ENCODE measurements at places on chromosomes 12 and 14.

DNA sequence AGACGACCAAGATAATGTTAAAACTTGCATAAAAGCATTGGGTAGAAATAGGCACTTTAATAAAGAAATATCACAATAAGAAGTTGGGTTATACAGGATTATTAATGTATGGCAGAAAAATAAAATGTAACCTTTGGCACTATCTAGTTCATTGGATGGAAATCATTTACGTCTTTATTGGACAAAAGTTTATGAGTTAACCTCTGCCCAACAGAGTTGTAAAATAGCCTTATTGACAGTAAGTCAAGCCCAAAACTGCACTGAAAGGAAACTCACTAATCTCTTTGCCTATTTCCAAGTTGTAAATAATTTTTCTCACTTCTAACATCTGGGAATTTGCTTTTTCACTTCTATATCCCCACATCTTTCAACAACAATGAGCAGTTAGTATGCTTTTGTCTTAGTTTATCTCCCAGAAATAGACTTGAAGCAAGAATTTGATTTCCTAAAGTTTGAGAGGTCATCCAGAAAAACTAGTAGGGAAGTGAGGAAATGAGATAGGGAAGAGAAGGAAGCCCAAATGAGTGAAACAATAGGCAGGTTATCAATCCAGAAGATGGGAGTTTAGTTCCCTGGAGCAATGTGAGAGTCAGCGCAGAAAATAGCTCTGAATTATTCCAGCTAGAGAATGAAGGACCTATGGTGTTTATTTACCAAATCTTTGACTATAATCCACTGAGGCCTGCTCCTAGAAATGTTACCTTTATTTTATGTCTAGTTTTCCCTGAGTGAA is 434.8 kb downstream of the CCER1 start:
- no peak for DNase-seq

DNA sequence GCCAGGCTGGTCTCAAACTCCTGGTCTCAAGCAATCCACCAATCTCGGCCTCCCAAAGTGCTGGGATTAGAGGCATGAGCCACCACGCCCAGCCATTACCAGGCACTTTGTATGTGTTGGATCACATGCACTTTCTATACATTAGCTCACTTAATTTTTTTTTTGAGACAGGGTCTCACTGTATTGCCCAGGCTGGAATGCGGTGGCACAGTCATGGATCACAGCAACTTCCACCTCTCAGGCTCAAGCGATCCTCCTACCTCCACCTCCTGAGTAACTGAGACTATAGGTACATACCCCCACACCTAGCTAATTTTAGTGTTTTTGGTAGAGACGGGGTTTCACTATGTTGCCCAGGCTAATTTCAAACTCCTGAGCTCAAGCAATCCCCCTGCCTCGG is 203.0 kb upstream of the MYL2 start:
- DNase-seq: no peak

DNA sequence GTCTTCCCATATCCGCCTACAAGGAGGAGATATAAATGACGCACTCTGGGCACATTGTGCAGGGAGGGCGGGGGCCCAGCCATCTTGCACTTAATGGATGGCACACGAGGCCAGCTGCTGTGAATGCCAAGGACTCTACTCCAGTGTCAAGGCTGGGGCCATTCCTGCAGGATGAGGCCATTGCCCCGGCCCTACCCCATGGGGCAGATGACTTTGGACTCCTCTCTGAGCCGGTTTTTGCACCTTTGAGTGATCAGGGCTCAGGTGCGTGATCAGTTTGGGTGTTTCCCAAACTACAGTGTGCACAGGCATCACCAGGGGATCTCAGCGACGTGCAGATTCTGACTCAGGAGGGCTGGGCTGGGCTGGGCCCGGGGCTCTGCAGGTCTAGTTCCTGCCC is 16.1 kb downstream of the MMAB start:
- no peak for DNase-seq

DNA sequence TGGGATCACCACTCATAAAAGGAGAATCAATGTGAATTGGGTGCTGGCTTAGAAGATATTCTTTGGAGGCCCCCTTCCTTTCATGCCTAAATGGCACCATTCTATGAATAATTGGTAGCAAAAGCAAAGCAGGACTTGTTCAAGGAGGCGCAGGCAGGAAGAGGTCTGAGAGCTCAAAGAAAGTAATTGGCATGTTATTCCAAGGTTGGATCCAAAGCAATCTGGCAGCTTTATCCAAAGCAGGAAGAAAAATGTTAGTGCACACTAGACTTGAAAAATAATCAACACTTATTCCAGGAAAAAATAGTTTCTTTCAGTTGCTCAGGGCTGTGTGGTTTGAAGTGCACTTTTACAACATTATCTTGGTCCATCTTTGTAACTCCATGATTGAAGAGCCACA is 326.4 kb downstream of the NUAK1 start:
- DNase-seq: no peak

GRCh38 chr14:68466491-68466977 is 326.3 kb downstream of the ZFP36L1 start:
- no peak for DNase-seq

DNA sequence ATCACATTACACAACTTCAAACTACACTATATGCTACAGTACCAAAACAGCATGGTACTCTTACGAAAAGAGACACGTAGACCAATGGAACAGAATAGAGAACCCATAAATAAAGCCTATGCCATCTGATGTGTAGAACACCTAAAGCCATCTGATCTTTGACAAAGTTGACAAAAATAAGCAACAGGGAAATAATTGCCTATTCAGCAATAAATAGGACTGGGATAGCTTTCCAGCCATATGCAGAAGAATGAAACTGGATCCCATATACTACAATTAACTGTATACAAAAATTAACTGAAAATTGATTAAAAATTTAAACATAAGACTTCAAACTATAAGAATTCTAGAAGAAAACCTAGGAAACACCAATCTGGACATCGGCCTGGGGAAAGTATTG is 120.7 kb downstream of the PTPRO start:
- DNase-seq: no peak

GRCh38 chr12:132411457-132411856 is 78.5 kb upstream of the FBRSL1 start:
- no peak for DNase-seq

GRCh38 chr14:64720131-64720576 is 15.9 kb downstream of the PLEKHG3 start:
- DNase-seq: no peak

- no peak for DNase-seq
These were observed 47.7 kb upstream of the PTCSC3 start for GRCh38 chr14:36224176-36224575.

- no peak for DNase-seq
These were observed 158.7 kb downstream of the NUAK1 start for GRCh38 chr12:105980085-105980484.

- no peak for DNase-seq
These were observed 15.9 kb downstream of the KCTD10 start for GRCh38 chr12:109461049-109461845.

GRCh38 chr14:26293909-26294308 is 303.9 kb downstream of the NOVA1 start:
- no peak for DNase-seq

- no peak for DNase-seq
These were observed 19.6 kb downstream of the VWF start for GRCh38 chr12:6104842-6105241.

DNA sequence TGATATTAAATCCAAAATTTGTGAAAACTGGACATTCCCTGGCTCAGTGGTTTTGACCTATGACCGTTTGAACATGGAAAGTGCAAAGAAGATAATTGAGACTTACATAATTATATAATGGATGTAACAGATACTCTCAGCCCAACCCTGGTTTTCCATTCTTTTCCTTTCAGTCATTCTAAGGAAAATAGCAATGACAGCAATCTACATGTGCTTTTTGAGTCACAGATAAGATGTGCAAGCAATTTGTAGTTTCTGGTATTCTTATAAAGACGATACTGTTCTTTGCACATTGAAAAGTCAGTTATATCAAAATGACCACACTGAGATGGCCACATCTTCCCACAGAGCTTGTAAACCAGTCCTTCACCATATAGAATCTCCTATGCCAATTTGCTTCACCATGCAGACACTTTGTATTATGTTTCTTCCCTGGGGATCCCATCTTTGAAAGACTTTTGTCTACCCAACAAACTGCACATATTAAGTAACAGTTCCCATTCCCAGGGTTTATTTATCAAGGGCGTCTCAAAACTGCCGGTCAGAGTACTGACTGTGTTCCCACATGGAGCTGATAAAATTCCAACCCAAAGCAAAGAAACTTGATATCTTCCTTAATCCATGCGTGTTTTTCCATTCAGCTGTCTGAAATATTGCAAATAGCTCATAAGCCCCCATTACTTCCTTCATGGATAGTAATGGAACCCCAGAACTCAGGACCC is 34.8 kb downstream of the PLXNC1 start:
- no peak for DNase-seq

GRCh38 chr12:132518354-132518992 is 28.5 kb downstream of the FBRSL1 start:
- DNase-seq: no peak

- DNase-seq: no peak
These were observed 36.2 kb upstream of the APPL2 start for GRCh38 chr12:105272152-105272551.

- no peak for DNase-seq
These were observed 1.7 kb downstream of the USP44 start for GRCh38 chr12:95549392-95550084.

GRCh38 chr12:52531566-52532300 is 11.5 kb upstream of the KRT5 start:
- no peak for DNase-seq

DNA sequence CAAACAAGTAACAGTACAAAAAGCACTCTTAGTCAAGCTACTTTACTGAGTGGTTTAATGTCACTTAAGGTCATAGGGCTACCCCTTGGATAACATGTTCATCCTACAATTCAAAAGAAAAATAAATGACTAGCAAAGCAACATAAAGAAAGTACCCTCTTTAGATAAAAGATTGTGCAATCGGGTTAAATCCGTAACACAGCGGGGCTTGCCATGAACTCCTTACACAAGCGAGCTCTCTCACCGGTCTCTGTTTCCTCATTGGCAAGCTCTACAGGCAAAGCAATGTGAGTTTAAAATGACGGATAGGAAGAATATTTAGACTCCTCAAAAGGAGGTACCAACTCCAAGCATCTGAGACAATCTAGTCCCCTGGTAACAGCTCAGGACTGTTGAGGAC is 140.6 kb downstream of the EGLN3 start:
- no peak for DNase-seq

- no peak for DNase-seq
These were observed 25.9 kb upstream of the STAB2 start for GRCh38 chr12:103561174-103561573.

GRCh38 chr14:96245710-96246538 is 10.1 kb upstream of the BDKRB1 start:
- no peak for DNase-seq

DNA sequence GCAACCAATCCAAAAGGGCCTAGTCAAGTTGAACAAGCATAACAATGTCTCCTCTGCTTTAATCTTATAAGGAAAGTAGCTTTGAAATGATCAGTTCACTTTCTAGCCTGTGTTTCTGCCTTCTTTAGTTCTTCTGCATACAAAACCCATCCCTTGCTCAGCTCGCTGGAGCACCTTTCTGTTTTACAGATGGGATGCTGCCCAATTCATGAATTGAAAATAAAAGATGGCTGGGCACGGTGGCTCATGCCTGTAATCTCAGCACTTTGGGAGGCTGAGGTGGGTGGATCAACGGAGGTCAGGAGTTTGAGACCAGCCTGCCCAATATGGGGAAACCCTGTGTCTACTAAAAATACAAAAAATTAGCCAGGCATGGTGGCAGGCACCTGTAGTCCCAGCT is 4.5 kb upstream of the RFC5 start:
- DNase-seq: no peak

DNA sequence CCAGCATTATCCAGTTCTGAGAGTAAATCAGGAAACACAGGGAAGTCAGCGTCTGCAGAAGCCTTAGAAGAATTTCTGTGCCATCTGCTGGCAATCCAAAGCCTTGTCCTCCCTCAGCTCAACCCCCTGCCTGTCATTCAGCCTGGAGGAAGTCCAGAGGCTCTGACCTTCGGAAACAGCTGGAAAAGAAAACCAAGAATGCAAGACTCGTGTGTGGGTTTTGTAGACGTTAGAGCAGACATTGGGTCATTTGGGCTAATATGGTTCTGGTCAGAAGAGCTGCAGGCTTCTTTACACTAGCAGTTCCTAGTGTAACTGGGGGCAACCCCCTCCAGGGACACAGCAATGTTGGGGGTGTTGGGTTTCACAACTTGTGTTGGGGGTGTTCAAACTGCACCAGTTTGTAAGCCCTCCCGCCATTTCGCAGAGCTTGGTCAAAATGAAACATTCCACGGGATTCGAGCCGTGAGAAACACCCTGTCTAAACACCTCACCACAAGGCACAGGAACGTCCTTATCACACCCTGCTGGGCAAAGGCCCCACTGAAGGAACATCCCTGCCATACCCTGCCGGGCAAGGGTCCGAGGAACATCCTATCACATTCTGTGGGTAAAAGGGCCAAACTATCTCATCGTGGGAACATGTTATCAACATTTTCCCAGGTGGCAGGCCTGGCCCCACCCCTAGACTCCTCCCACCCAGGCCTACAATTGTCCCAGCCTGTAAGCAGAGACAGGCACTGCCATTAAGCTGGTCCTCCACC is 21.0 kb upstream of the SERPINA4 start:
- no peak for DNase-seq

DNA sequence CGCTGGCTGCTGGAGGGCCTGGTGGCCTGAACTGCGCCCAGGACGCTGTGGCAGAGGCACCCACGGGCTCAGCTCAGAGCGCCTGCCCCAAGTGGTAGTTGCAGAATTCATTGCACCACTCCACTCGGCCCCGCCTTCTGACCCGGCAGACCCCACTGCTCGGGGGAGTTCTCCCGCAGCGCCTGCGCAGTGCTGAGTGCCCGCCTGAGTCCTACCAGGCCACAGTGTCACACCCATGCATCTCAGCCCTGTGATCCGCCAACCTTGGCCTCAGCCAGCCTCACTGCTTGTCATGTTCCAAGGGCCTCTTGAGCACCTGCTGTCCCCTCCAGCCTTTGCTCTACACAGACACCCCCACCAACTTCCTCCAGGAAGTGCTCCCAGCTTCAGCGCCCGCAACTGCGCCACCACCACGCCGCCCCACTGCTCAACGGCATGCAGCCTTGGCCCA is 12.2 kb downstream of the DEGS2 start:
- peak; percentile 56 for DNase-seq

- DNase-seq: no peak
These were observed 5.4 kb downstream of the BMP4 start for GRCh38 chr14:53951243-53951626.

DNA sequence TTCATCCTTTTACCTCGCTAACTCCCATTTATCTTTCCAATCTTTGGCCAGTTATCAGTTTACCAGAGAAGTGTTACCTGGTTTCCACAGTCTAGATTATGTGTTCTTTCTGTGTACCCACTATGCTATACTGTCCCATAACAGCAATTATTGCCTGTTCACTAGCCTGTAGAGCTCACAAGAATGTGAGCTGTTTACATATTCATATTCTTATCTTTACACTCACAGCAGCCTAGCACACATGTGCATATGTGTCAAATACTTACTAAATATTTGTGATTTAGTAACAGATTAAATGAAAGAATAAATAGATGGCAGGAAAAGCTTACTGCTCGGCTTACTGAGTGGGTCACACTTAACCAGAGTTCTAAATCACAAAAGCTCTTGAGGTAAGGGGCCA is 97.8 kb downstream of the NOVA1 start:
- no peak for DNase-seq

- no peak for DNase-seq
These were observed 179.6 kb downstream of the TMX1 start for GRCh38 chr14:51419685-51420084.

Data from activated gamma-delta T cell treated with anti-CD3 and anti-CD28 coated beads, Interleukin-2, amount 50 U/mL, for 16 hours (primary cell).